ENCODE measurements at places on chromosomes 3 and 15.

GRCh38 chr3:168100777-168101492 lies 5.2 kb upstream of the GOLIM4 start:
- DNase-seq, result no peak

- peak; percentile 89 for DNase-seq
Observed at GRCh38 chr3:179146911-179147513, 1.1 kb upstream of the PIK3CA start.

GRCh38 chr3:30628205-30628900 lies 22.0 kb downstream of the TGFBR2 start:
- no peak for DNase-seq

DNA sequence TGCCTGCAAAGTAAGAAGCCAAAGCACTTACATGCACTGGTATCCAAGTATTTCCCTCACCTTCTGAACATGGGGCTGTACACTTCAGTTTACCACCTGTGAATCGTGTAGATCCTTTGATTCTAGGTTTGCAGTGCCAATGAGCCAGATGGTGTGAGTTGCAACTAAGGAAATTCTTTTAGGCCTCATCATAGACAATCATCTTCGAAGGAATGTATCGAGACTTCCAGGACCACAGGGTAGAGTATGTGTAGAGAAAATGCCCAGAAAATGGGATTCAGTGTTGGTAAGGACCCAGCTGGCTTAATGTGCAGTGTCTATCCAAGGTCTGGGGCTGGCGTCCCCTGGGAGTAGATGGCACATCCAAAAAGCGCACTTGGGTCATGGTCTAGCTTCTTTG lies 323.2 kb upstream of the TPM1 start:
- no peak for DNase-seq

- DNase-seq, result peak; percentile 5
Observed at GRCh38 chr3:135456108-135456790, 509.3 kb upstream of the PPP2R3A start.

Measured in muscle of leg (tissue), 16 donors.